Effector memory CD4-positive, alpha-beta T cell (primary cell): ENCODE measurements at places on chromosomes 5 and 9.

DNA sequence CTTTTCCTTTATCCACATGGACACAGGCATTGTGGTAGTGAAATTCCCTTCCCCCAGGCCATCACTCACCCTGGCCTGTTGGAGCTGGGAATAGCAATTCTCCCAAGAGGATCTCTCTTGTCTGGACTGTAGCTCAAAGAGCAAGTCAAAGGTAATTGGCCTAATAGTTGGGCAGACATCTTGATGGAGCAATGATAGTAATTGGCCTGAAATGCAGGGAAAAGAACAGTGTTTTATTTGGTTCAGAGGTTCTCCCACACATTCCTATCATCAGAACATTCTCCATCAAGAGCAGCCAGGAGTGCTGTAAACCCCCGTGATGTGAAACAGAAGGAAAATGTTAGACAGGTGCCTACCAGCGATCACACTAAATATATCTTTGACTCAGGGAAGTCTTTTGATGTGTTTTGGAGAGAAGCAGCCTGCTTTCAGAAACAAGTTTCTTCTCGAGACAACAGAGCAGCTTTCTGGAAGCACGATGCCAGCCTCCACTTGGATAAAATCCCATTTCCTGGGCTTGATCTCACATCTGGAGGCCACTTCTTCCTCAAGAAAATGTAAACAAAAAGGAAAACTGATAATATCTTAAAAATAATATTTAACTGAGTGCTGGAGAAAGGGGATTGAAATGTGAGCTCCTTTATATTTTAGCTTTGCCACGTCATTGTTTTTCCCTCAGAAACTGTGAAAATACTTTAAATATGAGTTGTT is 198.1 kb upstream of the WWC1 start:
- no peak for DNase-seq

GRCh38 chr9:34572628-34573027 is 16.9 kb downstream of the CNTFR start:
- DNase-seq, result no peak

DNA sequence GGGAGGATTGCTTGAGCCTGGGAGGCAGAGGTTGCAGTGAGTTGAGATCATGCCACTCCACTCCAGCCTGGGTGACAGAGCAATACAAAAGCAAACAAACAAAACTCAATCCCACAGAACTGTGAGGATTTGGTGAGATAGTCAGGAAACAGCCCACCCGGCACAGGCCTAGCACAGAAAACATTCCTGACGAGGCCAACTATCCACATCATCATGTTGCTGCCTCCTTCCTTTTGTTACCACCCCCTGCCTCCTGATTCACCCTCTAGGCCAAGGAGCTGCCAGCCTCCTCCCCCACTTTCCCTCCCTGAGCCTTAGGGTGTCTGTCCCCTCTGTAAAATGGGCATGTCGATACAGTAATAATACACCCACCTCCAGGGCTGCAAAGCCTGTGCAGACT is 39.0 kb downstream of the STK10 start:
- no peak for DNase-seq

GRCh38 chr9:38067859-38068681 is 957 bp downstream of the SHB start:
- no peak for DNase-seq

- DNase-seq, result no peak
These were observed 19.7 kb downstream of the C6 start for GRCh38 chr5:41193456-41194205.

- DNase-seq, result no peak
These were observed 323.9 kb downstream of the TMEM161B start for GRCh38 chr5:87944553-87945285.

- DNase-seq, result no peak
These were observed 3.9 kb downstream of the FNIP1 start for GRCh38 chr5:131792896-131793295.

GRCh38 chr5:148482697-148483462 is 99.1 kb downstream of the FBXO38 start:
- peak; percentile 16 for DNase-seq

DNA sequence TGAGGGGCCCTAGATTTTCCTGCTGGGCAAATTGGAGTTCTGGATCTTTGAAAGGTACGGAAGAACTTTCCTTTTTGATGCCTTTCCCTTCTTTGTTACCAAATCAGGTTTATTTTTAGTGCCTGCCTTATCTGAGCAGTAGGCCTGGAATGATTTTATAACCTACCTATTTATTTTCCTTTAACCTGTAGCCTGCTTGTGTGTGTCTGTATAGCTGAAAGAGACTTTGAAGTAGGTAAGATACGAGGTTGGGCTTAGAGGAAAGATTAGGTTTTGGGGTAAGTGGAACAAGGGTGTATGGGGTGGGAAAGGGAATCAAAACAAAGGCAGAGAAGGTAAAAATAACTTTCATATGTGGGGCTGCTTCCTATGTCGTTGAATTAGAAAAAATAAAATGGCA is 211.2 kb downstream of the CD180 start:
- DNase-seq, result no peak

- no peak for DNase-seq
These were observed 17.1 kb downstream of the MTREX start for GRCh38 chr5:55324815-55325418.

GRCh38 chr9:133683586-133684120 is 47.5 kb downstream of the DBH start:
- DNase-seq, result peak; percentile 66

DNA sequence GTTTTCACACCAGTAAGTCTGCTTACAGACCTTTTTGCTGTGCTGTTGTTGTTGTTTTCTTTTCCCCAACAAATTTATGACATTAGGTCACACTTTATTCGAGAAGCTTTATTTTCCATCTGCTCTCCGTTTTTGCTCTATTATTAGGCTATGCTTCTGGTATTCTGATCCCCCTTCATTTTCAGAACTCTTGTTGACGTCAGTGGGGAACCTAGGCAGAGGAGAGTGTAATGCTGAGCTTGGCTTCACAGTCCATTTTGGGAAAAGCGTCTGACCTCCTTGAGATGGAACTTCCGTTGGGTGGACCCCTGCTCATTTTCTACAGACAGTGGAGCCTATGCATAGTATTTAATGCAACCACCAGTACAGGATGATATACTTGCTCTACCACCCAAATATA is 387.9 kb upstream of the MEF2C start:
- no peak for DNase-seq

- DNase-seq, result no peak
These were observed 40.4 kb downstream of the ZDHHC21 start for GRCh38 chr9:14652729-14653377.

GRCh38 chr5:138831703-138832102 is 43.4 kb downstream of the LRRTM2 start:
- DNase-seq, result no peak

DNA sequence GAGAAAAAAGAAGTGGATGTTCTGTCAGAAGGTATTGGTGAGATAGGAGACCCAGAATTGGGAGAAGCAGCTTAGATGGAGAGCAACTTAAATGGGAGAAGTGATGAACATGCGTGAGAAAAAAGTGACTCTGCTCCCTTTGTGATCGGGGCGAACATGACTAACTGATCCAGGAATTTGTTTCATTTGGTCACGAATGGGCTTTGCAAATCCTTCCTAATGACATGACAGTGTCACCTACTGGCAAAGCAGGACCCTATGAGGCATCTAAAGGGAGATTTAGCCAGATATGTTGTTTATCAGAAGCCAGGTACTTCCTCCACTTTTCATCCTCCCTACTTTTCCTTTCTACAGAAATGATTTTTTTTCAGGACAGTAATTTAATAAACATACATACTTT is 787.4 kb upstream of the RGMB start:
- DNase-seq, result no peak

- no peak for DNase-seq
These were observed 104.7 kb downstream of the ADAMTS2 start for GRCh38 chr5:179240561-179240960.

GRCh38 chr9:69497816-69498215 is 172.8 kb downstream of the ENTREP1 start:
- DNase-seq, result no peak
